ENCODE measurements at places on chromosomes 6 and 20.

- no peak for DNase-seq
Observed at GRCh38 chr6:50655848-50656453, 57.4 kb upstream of the TFAP2D start.

- DNase-seq: no peak
Observed at GRCh38 chr20:52235129-52235528, 43.5 kb upstream of the ZFP64 start.

DNA sequence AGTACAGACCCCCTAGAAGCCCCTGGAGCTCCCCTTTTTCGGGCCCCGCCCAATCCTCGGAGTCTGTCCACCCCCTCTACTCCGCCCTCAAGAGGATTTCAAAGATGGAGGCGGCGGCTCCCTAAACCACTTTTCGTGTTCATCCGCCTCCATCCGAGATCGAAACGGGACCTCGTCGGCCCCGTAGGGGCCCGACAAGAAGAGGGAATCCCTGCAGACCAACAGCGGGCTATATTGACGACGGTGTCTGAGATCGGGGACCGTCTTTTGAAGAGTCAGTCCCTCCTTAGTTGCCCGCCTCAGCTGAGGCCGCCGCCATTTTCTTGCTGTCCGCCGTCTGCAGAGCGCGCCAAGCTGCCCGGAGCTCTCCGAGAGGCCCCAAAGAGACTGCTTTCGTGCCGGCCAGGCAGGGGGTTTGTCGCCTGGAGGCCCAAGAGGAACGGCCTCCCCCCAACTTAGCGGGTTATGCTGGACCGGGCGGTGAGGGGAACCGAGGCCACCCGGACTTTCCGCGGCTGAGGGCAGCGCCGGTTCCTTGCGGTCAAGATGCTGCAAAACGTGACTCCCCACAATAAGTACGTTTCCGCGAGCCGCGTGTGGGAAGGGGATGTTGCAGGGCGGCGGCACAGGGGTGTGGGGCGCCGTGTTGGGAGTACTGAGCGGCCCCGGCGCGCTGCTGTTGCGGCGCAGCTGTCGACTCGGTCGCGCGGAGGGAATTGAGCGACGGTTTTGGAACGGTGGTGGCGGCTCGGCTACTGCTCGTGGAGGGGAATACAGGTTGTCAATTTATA lies 4.2 kb downstream of the BRD2 start:
- no peak for DNase-seq

DNA sequence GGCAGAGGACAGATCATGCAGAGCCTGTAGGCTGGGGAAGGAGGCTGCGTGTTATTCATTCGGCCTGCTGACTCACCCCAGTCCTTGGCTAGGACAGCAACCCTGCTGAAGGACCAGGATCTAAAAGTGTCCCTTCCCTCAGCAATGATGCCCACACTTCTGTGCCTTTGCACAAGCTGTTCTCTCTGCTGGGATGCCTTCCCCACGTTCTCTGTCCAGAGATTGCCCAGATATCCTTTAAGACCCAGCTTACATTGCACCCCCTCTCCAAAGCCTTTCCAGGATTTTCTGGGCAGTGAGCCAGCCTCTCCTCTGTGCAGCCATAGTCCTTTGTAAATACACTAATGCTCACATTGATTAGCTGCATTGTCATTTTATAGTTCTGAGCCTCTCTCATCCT lies 99.3 kb upstream of the CHD6 start:
- DNase-seq: no peak

GRCh38 chr20:51193066-51193772 lies 170.3 kb upstream of the KCNG1 start:
- DNase-seq: no peak

DNA sequence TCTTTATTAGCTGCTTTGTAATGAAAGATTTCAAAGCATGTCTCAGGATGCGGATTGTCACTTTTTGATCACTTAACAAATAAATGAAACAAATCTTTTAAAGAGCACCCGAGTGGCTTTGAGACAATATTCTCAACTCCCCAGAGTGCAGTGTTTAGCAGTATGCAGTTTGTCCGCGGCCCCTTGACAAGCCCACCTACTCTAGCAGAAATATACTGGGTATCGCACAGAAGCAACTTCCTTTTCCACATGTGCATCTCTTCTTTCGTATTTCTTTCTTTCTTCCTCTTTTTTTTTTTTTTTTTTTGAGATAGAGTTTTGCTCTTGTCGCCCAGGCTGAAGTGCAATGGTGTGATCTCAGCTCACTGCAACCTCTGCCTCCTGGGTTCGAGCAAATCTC lies 84.5 kb upstream of the FAM184A start:
- DNase-seq: no peak

DNA sequence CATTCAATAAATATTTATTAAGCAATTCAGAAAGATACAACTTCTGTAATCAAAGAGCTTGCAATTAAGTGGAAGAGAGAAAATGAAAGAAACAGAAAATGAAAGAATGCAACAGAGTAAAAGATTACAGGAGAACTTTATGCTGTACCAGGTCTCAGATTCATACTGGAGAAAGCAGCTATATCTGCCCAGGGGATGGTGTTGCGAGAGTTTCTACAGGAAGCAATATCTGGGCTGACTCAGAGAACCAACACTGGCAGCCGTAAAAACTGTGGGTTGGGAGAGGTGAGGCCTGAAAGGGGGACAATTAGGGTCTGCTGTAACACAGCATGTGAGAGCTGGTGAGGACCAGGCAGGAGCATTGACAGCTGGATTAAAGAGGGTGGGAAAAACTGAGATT lies 256.7 kb upstream of the TCF21 start:
- DNase-seq: no peak

- no peak for DNase-seq
Observed at GRCh38 chr6:169098116-169098515, 155.5 kb downstream of the THBS2 start.

DNA sequence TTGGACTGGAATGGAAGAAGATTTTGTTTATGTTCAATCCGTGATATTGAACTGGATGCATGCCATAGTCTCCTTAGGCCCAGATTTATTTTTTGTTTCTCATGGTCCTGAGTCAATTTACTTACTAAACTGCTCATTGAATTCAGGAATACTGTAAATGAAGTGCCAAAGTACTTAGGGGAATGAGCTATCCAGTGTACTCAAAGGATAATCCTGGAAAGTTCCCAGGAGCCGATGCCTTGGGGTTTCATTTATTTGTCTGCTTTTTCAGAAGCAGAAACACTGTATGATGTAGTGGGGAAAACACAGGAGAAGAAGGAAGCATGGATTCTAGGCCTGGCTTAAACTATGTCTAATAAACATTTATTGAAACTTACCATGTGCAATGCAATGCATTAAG lies 56.1 kb upstream of the THEMIS start:
- DNase-seq: no peak

GRCh38 chr6:135240711-135241110 lies 59.6 kb downstream of the MYB start:
- DNase-seq: no peak
